Temporal lobe (tissue), 4 donors: ENCODE measurements at places on chromosomes 2 and 18. TPM values are rescaled to one million over a fixed set of nuclear protein-coding genes. Genes with fewer than 3 reads are reported as not detected.

Gene CYTIP
- total RNA-seq, result 2.0 TPM

Gene DSC3
- 0.49 TPM for total RNA-seq

Gene RPIA
- total RNA-seq, result 8.1 TPM

Gene TUBB8B
- not detected for total RNA-seq

Gene ACTG2
- total RNA-seq, result 0.98 TPM

Gene CRACDL
- total RNA-seq, result 1.2 TPM

Gene PCARE
- total RNA-seq, result under 0.01 TPM

Gene COL5A2
- 21.4 TPM for total RNA-seq

Gene CPLX4
- under 0.01 TPM for total RNA-seq

Gene ZSWIM2
- total RNA-seq, result 0.49 TPM

Gene REV1
- 64.9 TPM for total RNA-seq

Gene COLEC12
- total RNA-seq, result 13.8 TPM

Gene RBM44
- total RNA-seq, result 3.4 TPM

Gene SLC14A1
- 1.7 TPM for total RNA-seq

Gene REG3A
- not detected for total RNA-seq

Gene C1QL2
- 4.4 TPM for total RNA-seq

Gene HRH4
- total RNA-seq, result not detected

Gene REG1B
- not detected for total RNA-seq

Gene NAT8
- not detected for total RNA-seq

Gene DPP10
- total RNA-seq, result 50.9 TPM

Gene PAX3
- 0.49 TPM for total RNA-seq

Gene SERPINB10
- total RNA-seq, result not detected

Gene DSG4
- not detected for total RNA-seq

Gene NYAP2
- 12.5 TPM for total RNA-seq

Gene MC4R
- total RNA-seq, result 1.2 TPM

Gene RPRM
- total RNA-seq, result 101 TPM

Gene FHOD3
- total RNA-seq, result 41.6 TPM

Gene DDX18
- 51.9 TPM for total RNA-seq

Gene CD207
- total RNA-seq, result not detected

Gene SKA1
- total RNA-seq, result 2.0 TPM

Gene CHRNG
- total RNA-seq, result not detected

Gene VWC2L
- total RNA-seq, result 3.2 TPM

Gene GPC1
- 37.4 TPM for total RNA-seq

Gene ZBTB7C
- total RNA-seq, result 2.0 TPM

Gene LTBP1
- 30.7 TPM for total RNA-seq

Gene KCTD18
- total RNA-seq, result 8.1 TPM

Gene AKAIN1
- 2.5 TPM for total RNA-seq

Gene MSTN
- total RNA-seq, result 2.5 TPM

Gene GYPC
- total RNA-seq, result 6.9 TPM

Gene TMEM182
- total RNA-seq, result 2.2 TPM

Gene GPR55
- total RNA-seq, result not detected

Gene MSGN1
- total RNA-seq, result not detected

Gene LIMS2
- total RNA-seq, result 2.2 TPM

Gene BMP10
- not detected for total RNA-seq

Gene DPP4
- total RNA-seq, result 5.7 TPM

Gene HAAO
- total RNA-seq, result 1.5 TPM

Gene RAB27B
- total RNA-seq, result 22.9 TPM

Gene PTH2R
- total RNA-seq, result 2.0 TPM

Gene CTLA4
- total RNA-seq, result not detected

Gene SMCHD1
- total RNA-seq, result 152 TPM

Gene MTIF2
- 17.2 TPM for total RNA-seq

Gene FAM237A
- not detected for total RNA-seq

Gene MDH1B
- 3.4 TPM for total RNA-seq

Gene PDE11A
- total RNA-seq, result 0.49 TPM

Gene IL36B
- not detected for total RNA-seq

Gene AFF3
- total RNA-seq, result 81.4 TPM

Gene NDC80
- total RNA-seq, result 3.4 TPM

Gene RAPH1
- total RNA-seq, result 51.6 TPM
